ENCODE measurements at places on chromosomes 16 and 17.
A peak's percentile ranks its signal among the peaks of the same experiment; 100 is the strongest.

GRCh38 chr16:81996664-81997509 is 14.4 kb downstream of the SDR42E1 start:
- no peak for DNase-seq

GRCh38 chr16:84153660-84154214 is 8.6 kb downstream of the DNAAF1 start:
- no peak for DNase-seq

- DNase-seq: no peak
Observed at GRCh38 chr17:17343160-17343735, 40.1 kb downstream of the NT5M start.

DNA sequence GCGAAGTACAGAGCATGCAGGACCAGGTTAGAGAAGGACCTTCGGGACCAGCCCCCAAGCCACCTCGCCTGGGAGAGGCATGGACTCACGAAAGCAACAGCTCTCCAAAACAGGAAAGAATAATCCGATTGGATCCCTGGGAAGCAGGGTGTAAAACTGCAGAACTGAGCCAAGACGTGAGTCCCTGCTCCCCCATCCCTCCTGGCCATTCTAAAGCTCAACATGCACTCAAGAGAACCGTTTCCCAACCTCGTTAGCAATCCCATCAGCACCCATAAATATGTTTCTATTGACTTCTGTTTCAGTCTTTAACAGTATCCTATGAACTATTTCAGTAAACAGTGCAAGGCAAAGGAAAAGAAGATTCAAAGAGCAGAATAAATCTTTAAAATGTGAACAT is 167.0 kb downstream of the COPRS start:
- no peak for DNase-seq

DNA sequence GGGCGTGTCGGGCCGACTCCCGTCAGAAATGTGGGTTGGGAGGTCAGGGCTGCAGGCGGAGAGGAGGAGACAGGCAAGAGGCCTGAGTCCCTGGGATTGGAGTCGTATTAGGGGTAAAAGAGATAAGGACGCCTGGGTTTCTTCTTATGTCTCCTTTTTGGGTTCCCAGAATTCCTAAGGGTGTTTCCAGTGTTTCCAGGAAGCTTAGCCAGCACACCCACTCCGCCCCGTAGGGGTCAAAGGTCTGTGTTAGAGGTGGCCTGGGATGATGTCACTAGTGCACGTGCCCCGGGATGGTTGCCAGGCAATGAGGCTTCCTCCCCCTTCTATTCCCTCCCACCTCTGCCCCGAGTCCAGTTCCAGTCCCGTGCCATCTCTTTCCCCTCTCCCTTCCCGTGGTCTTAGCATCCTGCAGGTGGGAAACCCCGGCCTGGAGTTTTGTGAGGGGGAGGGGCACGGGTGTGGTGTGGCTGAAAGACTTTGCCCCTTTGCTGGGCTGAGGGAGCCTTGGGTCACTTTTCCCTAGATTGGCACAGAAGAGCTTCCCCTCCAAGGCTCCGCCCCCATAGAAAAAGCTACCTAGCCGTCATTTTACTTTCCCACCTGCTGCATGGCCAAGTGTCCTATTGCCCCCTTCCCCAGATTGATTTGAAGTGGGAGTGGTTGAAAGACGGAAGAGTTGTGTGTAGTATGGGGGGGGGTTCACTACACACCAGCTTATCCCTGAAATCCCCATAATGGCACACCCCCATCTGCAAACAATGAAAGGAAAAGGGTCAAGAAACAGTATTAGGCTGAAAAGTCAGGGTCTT is 2.8 kb downstream of the KDM6B start:
- peak; percentile 72 for DNase-seq

GRCh38 chr17:74393346-74393942 is 26.1 kb downstream of the GPR142 start:
- peak; percentile 93 for DNase-seq

GRCh38 chr16:94918-95265 is 16.9 kb downstream of the MPG start:
- no peak for DNase-seq

GRCh38 chr17:17509601-17510425 is 13.6 kb upstream of the RASD1 start:
- DNase-seq: peak; percentile 5

GRCh38 chr17:67157732-67158639 is 87.0 kb downstream of the HELZ start:
- no peak for DNase-seq

DNA sequence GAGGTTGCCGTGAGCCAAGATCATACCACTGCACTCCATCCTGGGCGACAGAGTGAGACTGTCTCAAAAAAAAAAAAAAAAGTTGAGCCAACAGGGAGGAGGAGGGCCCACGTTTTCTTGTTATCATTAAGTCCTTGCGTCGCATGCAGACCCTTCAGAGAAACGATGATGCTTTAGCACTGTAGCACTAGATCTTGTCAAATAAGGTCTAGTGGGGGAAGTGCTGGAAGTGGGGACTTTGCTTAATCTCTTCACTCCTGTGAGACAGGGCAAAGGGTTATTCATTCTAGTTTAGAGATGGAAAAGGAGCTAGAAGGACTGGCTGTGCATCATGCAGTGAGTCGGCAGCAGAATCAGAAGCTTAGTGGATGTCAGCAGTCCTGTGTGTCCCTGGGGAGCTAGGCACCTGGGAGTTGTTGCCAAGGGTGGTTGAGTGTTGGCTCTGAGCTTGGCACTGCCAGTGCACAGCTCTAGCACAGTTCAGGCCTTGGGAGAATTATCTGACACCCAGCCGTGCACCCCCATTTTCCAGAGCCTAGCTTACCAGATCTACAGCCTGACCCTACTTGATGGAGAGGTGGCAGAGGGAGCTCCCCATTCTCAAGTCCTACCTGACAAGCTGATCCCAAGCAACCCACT is 33.4 kb upstream of the TBX2 start:
- no peak for DNase-seq

DNA sequence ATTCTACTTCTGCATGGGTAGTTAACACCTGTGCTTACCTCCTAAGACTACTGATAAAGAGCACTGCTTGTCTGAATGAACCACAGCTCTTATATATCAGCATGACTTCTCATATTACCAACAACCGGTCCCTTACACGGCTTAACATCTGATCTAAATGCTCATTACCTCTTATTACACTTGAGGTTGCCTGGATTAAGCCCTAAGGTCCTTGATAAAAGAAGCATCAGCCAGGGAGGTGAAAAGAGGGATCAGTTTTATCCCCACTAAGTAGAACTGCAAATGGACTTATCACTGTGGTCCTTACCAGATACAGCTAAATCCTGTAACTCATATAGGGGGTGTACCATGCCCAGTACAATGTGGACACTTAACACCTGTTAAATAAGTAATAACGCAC is 8.2 kb upstream of the RSKR start:
- DNase-seq: no peak

DNA sequence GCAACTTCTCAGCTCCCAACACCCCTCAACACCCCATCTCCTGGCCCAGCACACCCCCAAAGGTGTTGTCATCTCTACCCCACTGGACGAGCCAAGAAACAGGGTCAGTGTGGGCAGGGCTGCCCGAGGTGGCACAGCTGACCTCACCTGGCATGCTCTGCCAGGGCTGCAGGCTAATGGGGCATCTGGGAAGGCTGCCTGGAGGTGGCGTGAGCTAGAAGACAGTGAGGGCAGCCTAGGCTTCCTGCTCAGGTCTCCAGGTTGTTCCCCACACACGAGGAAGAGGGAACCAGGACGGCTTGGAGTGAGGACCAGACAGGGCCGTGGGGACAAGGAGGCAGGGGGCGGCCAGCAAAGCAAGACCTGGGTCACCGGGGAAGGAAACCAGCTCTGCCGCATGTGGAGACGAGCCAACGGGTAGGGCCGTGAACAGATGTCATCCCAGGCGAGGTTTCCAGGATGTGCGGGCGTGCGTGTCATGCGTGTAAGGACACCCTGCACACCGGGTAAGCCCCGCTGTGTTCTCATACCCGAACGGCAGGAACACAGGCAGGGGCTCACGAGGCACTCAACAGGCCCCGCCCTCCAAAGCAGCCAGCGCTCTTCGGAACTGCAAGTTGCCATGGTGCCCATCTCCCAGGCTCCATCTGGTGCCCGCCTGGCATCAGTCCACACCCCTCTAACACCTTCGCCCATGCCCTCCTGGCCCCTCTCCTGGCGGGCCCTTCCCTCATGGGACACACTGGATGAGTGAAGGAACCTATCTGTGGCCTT is 29.6 kb upstream of the PVALEF start:
- DNase-seq: peak; percentile 67

- DNase-seq: peak; percentile 34
Observed at GRCh38 chr16:89504091-89504490, 4.1 kb upstream of the SPG7 start.

- DNase-seq: no peak
Observed at GRCh38 chr17:30405161-30405560, 26.4 kb downstream of the CPD start.

DNA sequence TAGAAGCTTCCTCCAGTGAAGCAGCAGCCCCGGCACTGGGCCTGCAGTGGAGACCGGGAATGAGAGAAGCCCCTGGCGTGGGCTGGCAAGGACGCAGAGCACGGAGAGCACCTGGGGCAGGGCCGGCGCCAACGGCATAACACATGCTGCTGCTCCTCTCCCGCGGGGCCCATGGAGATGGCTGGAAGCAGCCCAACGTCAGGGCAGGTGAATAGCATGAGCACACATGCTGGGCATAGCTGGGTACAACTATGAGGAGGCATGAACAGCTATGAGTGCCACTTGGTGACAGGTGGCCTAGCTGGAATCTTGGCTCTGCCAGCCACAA is 46.4 kb downstream of the IRF8 start:
- no peak for DNase-seq

GRCh38 chr16:53991754-53992378 is 287.9 kb downstream of the FTO start:
- no peak for DNase-seq
